Eye (tissue), 1 donor: ENCODE measurements at places on chromosomes 11 and 22.

- no peak for DNase-seq
Measured at GRCh38 chr11:132496341-132496740, 1036.0 kb downstream of the OPCML start.

DNA sequence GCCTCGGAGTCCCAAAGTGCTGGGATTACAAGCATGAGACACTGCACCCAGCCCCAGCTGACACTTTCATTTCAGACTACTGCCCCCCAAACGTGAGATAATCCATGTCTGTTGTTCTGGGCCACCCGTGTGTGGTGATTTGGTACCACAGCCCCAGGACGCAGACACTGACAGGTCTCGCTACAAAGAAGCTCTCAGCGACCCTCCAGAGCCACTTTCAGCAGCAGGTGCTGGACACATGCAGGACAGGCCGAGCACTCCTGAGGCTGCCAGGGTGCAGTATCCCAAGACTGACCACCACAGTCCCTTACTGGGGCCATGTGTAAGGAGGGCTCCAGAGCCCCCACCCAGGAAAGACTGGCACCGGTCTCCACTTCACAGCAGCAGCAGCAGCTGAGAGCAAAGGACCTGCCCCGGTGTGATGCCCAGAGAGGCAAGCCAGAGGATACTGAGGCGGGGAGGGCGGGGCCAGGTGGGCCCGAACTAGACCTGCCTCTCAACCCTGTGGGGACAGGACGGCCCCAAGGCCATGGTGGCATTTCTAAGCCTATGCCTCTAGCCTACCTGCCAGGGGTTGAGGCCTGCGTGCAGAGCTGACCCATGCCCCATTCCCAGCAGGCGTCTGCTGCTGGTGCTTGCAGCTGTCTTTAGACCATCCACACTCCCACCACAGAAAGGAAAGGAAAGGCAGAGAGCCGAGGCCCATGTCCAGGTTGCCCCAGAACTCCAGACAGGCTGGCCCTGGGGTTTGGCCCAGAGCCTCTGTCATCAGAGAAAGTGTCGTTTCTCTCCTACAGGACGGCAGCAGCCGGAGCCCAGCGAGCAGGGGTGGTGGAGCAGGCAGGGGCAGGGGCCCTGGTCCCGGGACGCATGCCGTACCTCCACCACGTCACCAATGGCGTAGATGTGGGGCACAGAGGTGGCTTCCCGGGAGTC lies 28.0 kb upstream of the GNB1L start:
- DNase-seq = no peak

DNA sequence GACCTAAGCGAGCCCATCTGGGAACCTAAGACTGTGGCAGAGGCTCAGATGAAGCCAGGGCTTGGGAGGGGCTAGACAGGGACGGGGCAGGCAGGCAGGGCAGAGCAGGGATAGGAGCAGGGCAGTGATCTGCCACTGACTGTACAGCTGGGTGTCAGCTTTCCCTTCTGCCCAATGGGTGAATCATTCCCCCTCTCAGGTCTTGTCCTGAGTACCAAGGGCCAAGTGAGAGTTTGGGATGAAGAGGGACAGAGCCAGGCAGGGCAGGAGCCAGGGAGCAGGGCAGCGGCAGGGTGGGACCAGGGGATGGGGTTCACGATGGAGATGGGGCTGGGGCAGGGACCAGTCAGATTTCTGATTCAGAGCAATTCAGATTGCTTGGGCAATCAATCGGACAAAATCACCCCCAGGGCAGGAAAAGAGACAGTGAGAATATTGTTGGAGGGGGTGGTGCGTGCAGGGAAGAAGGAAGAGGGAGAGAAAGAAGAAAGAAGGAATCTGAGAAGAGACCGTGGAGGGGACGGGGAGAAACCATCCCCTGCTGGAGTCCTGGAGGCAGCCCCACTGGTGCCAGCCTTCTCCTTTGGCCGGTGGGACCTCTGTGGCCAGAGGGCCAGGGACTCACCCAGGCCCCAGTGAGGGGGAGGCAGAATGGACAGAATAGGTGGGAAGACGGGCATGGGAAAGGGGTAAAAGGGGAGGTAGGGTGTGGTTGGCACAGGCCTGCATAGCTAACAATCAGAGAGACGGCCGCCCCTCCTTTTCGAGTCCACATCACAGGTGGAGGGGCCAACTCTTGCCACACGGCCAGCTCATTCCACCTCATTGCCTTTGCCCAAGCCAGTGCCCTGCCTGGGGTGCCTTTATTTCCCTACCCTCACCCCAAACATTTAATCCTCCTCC lies 47.2 kb downstream of the CYTH4 start:
- DNase-seq = peak; percentile 37

DNA sequence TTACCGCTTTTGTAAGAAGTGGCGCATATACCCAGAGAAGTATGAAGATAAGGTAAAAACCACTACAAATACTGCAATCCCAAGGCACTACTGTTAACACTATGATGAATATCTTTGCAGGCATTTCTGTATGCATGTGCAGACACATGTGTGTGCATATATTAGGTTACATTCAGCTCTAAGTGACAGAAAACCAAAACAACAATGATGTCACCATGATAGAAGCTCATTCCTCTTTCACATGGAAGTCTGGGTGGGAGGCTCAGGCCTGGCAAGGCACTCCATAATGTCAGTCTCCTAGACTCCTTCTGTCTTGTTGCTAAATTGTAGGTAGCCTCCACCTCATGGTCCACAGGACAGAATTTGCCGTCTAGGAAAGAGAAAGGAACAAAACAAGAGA lies 63.0 kb upstream of the SLC6A5 start:
- DNase-seq = no peak

GRCh38 chr11:33646168-33646567 lies 54.5 kb downstream of the C11orf91 start:
- no peak for DNase-seq

- no peak for DNase-seq
Measured at GRCh38 chr11:75480185-75481175, 45.3 kb downstream of the GDPD5 start.
